SJCRH30 (cell line): ENCODE measurements at places on chromosomes 16 and 17. TPM values are rescaled to one million over a fixed set of nuclear protein-coding genes. Genes with fewer than 3 reads are reported as not detected.

GRCh38 chr17:80832266-80832676, 159.4 kb upstream of the CHMP6 start:
- peaks cover 20% of the 10 kb centered on the region for H3K4me1 ChIP-seq
- H3K36me3 ChIP-seq: no peaks in the 10 kb centered on the region
- peak; percentile 90 for DNase-seq

GRCh38 chr17:11608396-11608795, 10.1 kb downstream of the DNAH9 start:
- peak; percentile 49 for DNase-seq
- no peak overlapping the region for H3K27ac ChIP-seq
- no peak overlapping the region for H3K4me3 ChIP-seq
- H3K36me3 ChIP-seq: no peaks in the 10 kb centered on the region
- no peaks in the 10 kb centered on the region for H3K27me3 ChIP-seq

DNA sequence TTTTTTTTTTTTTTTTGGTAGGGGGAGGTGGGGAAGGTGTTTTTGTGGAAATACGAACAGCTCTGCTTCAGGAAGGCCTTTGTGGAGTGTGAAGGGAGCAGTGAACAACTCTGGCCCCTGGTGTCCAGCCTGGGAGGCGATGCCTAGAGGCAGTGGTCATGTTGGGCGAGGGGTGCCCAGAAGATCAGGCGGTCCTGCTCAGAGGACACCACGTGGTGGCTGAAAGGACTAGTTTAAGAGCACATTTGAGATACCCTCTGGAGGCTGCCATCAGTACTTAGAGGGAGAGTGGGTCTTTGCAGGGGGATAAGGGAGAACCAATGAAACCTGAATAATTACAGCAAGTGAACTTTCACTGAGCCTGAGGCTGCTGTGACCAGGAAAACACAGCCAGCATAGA, 40.1 kb upstream of the RHOT1 start:
- H3K4me1 ChIP-seq: no peaks in the 10 kb centered on the region
- DNase-seq: no peak
- no peak overlapping the region for H3K27ac ChIP-seq
- H3K27me3 ChIP-seq: no peaks in the 10 kb centered on the region; the same call in 1 of the 2 replicates

DNA sequence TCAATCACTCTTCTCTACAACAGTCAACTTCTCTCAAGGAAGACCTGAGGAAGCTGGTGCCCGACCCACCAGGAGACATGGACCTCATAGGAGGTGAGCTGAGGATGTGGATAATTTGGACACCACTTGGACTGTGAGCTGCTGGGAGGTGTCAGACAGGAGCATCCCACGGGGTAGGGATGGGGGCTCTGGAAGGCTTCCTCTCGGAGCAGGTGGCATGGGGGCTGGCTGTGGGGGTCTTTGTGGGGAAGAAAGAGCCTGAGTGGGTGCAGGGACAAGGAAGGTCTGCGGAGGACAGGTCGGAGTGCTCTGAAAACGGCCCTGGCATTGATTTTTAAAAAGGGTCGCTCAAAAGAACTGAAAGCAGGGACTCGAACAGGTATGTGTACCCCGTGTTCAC, 64.0 kb downstream of the TBC1D16 start:
- no peak for DNase-seq
- H3K27me3 ChIP-seq: no peaks in the 10 kb centered on the region
- H3K4me3 ChIP-seq: no peak overlapping the region
- no peak overlapping the region for H3K27ac ChIP-seq
- H3K36me3 ChIP-seq: peaks cover 12% of the 10 kb centered on the region

DNA sequence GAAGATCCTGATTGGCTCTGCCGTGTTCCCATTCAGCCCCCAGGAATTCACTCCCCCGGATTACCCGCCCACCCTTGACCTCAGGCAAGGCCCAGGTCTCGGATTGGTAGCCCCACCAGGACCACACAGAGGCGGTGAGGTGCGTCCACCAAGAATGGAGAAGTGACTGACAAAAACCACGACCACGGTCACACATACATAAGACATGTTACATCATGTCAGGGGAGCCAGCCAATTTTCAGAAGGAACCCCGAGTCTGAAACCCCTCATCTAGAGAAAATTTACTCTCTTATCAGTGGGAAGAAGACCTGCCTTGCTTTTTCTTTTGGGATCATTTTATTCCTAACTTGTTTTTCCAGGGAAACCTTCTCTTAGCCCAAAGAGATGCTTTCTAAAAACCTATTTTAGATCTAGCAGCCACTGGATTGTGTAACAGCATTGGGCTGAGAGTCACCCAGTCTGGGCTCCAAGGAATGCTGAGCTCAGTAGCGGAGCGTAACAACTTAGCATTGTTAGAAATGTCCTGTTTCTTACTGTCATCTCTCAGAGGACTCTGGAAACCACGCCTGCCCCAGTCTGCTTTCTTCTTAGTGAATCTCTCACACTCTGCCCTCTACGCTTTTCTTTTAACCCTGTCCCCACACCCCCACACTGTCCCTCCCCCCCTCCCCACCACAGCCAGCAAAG, 164.1 kb downstream of the CMIP start:
- DNase-seq: no peak
- no peaks in the 10 kb centered on the region for H3K27me3 ChIP-seq
- no peaks in the 10 kb centered on the region for H3K4me1 ChIP-seq
- H3K4me3 ChIP-seq: no peak overlapping the region
- no peaks in the 10 kb centered on the region for H3K36me3 ChIP-seq
- H3K27ac ChIP-seq: no peak overlapping the region

- H3K36me3 ChIP-seq: no peaks in the 10 kb centered on the region
- no peak overlapping the region for H3K4me3 ChIP-seq
- H3K4me1 ChIP-seq: peaks cover 4% of the 10 kb centered on the region; the same call in 1 of the 2 replicates
- peaks cover 9% of the 10 kb centered on the region for H3K27me3 ChIP-seq
Observed at GRCh38 chr17:58421711-58422110, 4.4 kb upstream of the RNF43 start.

- H3K4me1 ChIP-seq: peaks cover 15% of the 10 kb centered on the region
- no peak overlapping the region for H3K27ac ChIP-seq
- DNase-seq: no peak
- H3K4me3 ChIP-seq: no peak overlapping the region
- H3K27me3 ChIP-seq: no peaks in the 10 kb centered on the region
- no peaks in the 10 kb centered on the region for H3K36me3 ChIP-seq
Observed at GRCh38 chr17:15446036-15446435, 21.4 kb downstream of the CDRT4 start.

DNA sequence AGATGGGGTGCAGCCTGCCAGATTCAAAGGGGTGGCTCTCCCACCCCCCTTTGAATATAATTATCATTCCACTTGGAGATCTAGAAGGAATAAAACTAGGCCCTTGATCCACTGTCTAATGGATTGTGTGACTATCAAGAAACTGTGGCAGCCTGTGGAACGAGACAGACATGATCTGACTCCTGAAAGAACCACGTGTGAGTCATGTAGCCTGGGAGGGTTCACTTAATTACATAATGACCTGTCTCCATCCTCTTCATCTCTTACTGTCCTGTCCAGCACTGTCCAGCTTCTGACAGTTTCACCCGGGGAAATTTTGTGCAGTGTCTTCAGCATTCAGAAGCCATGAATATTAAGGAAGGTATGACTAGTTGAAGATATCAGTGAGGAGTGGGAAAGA, 43.3 kb upstream of the CDH13 start:
- H3K36me3 ChIP-seq: no peaks in the 10 kb centered on the region
- no peak for DNase-seq
- no peaks in the 10 kb centered on the region for H3K4me1 ChIP-seq
- no peak overlapping the region for H3K27ac ChIP-seq
- H3K4me3 ChIP-seq: no peak overlapping the region
- no peaks in the 10 kb centered on the region for H3K27me3 ChIP-seq

OTOP2 gene
- total RNA-seq: not detected in 2 replicates

CCL17 gene
- total RNA-seq: not detected in 2 replicates
